ENCODE measurements at places on chromosomes 16 and 17.
A peak's percentile ranks its signal among the peaks of the same experiment; 100 is the strongest.

- H3K36me3 ChIP-seq: no peaks in the 10 kb centered on the region
- H3K4me1 ChIP-seq: no peaks in the 10 kb centered on the region
- no peak overlapping the region for H3K27ac ChIP-seq
- no peak for DNase-seq
- H3K27me3 ChIP-seq: peaks cover 17% of the 10 kb centered on the region
Measured at GRCh38 chr17:79695293-79695790, 35.4 kb upstream of the ENPP7 start.

DNA sequence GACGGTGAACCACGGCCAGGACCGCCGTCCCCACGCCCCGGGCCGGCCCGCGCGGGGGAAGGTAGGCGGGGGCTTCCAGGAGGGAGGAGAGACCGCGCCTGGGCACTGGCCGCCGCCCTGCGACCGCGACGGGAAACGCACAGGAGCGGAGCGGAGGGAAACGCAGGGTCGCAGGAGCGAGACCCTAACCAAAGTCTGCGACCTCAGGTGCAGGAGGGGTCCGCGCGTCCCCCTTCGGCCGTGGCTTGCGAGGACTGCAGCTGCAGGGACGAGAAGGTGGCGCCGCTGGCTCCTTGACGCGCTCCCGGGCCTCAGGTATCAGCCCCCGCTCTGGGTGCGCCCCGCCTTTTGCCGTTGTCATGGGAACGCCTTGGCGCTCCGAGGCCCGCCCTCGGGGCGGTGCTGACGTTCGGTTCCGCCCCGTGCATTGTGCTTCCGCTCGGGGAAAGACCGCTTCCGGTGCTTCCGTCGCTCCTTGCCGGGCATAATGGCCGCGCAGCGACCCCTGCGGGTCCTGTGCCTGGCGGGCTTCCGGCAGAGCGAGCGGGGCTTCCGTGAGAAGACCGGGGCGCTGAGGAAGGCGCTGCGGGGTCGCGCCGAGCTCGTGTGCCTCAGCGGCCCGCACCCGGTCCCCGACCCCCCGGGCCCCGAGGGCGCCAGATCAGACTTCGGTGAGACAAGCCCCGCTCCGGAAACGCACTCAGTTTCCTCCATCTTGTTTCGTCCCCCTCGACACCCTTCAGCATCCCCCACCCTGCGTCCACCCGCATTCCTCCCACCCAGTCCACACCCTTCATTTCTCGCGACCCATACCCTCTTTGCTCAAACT lies at the start of gene OVCA2:
TSS of gene OVCA2 (plus strand) at position 462 of the 829 bp plus-strand sequence. CDS start at position 488, 26 bp downstream.
- peaks cover 23% of the 10 kb centered on the region for H3K4me1 ChIP-seq
- H3K36me3 ChIP-seq: peaks cover 26% of the 10 kb centered on the region
- peak; percentile 99 for DNase-seq

DNA sequence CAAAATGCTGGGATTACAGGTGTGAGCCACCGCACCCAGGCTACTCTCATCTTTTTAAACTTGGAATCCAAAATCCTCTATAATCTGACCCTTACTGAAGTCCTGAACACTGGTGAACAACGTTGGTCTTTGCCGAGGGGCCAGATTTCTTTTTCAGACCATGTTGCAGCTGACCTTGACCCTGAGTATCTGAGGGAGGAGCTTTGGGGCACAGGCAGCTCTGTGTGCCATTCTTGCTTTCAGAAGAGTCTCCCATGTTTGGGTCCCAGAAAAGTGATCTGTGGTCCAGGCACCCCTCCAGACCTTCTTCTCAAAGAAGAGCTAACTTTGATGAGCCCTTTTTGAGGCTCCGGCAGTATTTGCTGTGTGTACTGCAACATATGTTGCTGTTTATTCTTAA lies 50.4 kb downstream of the CENPV start:
- no peak overlapping the region for H3K4me3 ChIP-seq
- DNase-seq: no peak
- H3K27ac ChIP-seq: no peak overlapping the region
- H3K4me1 ChIP-seq: peaks cover 6% of the 10 kb centered on the region

DNA sequence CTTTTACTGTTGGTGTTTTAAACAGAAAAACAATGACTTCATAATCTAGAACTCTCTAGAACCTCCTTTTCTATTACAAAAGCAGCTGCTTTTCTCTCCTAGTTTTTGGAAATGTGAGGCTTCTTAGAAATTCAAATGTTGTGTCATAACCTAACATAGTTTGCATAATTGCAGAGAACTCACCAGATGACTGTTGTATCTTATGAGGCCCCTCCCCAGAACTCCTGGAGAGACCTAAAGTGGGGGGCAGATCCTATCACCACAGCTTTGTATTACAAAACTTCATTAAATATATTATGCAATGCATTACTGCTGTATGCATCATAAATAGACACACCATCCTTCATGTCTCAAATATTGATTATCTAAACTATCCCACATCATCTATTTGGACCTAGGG lies 538.7 kb upstream of the HSBP1 start:
- DNase-seq: no peak
- H3K27me3 ChIP-seq: peaks cover 4% of the 10 kb centered on the region
- no peak overlapping the region for H3K27ac ChIP-seq
- no peak overlapping the region for H3K4me3 ChIP-seq
- H3K4me1 ChIP-seq: no peaks in the 10 kb centered on the region

DNA sequence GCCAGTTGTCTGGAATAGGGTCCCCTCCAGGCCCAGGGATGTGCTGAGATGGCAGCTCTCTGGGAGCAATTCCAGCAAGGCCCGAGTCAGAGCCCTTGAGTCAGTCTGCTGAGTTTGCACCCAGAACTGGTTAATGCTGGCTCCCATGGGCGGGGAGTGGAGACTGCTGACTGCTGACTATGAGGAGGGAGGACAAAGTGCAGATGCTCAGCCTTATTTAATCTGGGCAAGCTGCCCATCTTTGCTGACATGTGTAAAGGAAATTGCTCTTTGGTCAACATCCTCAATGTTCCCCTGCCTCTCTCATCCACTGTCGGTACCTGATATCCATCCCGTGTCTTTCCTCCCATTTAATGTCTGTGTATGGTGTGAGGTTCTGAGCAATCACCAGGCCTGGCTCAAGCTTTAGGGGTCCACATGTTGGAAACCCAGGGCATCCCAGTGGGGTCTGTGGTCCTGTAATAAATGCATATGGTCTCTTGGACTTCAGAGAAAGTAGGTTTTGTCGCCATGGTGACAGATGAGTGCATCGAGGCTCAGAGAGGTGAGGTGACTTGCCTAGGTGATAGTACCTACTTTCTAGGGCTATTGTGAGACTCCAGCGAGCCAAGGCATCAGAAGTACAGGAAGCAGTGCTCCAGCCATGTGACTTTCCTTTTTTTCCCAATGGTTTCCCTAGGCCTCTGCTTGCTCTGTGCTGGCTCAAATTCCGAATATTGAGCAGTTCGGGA lies 20.0 kb upstream of the RNF135 start:
- no peak overlapping the region for H3K4me3 ChIP-seq
- H3K36me3 ChIP-seq: no peaks in the 10 kb centered on the region
- no peaks in the 10 kb centered on the region for H3K4me1 ChIP-seq
- no peaks in the 10 kb centered on the region for H3K27me3 ChIP-seq
- DNase-seq: no peak

DNA sequence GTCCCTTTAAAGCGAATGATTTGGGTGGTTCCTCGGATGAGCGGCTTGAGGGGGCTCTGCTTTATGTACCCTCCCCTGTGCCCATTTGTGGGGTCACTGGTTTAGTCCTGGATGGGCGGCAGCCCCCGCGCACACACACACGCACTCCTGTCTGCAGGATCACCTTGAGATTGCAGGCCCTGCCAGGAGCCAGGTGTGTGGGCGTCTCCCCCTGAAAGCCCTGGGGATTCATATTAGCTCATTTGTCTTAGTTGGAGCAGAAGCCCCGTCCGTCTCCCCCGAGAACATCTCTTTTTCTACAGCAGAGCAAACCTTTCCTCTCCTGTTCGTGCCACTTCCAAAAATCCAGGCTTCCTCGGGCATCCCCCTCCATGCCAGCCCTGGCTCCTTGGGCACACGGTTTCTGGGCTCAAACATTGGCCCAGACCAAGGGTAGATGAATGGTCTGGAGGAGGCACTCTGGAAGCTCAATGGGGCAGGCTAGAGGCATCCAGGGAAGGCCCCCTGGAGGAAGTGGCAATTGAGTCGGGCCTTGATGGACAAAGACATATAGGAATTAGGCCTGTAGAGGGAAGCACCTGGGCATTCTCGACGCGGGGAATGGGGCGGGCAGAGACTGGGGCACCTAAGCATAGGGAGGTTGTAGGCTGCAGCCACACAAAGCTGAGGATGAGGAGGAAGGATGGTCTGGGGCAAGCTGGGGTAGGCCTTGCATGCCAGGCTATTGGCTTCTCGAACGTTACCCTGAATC lies 218.5 kb upstream of the GSE1 start:
- DNase-seq: peak; percentile 3
- H3K4me3 ChIP-seq: no peak overlapping the region
- H3K36me3 ChIP-seq: no peaks in the 10 kb centered on the region
- H3K27me3 ChIP-seq: no peaks in the 10 kb centered on the region
- H3K27ac ChIP-seq: no peak overlapping the region
- H3K4me1 ChIP-seq: no peaks in the 10 kb centered on the region

GRCh38 chr17:41301204-41301790 lies 1.4 kb downstream of the KRTAP29-1 start:
- H3K27me3 ChIP-seq: no peaks in the 10 kb centered on the region
- H3K4me3 ChIP-seq: no peak overlapping the region
- no peak for DNase-seq
- peaks cover 5% of the 10 kb centered on the region for H3K4me1 ChIP-seq
- no peaks in the 10 kb centered on the region for H3K36me3 ChIP-seq
- H3K27ac ChIP-seq: no peak overlapping the region

DNA sequence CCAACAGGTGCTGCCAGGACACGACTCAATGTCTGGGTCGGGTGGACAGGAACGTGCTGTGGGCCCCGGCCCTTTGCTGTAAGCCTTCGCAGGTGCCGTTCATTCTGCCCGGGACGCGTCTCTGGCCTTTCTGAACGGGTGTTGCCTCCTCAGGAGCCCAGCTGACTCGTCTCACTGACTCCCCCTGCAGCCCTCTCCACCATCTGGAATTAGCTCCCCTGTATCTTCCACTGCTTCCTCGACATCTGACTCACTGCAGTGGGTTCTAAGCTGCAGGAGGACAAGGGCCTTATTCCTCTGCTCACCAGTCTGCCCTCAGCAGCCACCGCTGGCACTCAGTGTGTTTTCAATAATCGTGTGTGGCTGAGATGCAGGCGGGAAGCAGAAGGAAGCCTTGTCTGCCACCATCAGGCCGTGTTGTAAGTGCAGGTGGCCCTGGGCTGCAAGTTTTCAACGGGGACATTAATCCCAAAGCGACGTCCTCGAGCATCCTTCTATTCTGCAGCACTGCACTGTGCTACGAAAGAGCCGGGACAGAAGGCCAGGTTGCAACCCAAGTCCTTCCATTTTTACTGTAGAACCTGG lies 256.2 kb downstream of the FOXL1 start:
- DNase-seq: peak; percentile 6
- H3K36me3 ChIP-seq: no peaks in the 10 kb centered on the region
- no peaks in the 10 kb centered on the region for H3K4me1 ChIP-seq
- H3K27ac ChIP-seq: no peak overlapping the region
- H3K27me3 ChIP-seq: peaks cover 8% of the 10 kb centered on the region

GRCh38 chr16:72723781-72724180 lies 324.1 kb downstream of the ZFHX3 start:
- H3K27me3 ChIP-seq: no peaks in the 10 kb centered on the region
- no peak for DNase-seq
- H3K27ac ChIP-seq: no peak overlapping the region
- no peaks in the 10 kb centered on the region for H3K4me1 ChIP-seq
- no peak overlapping the region for H3K4me3 ChIP-seq
